ENCODE measurements at places on chromosomes 16 and 17. TPM values are rescaled to one million over a fixed set of nuclear protein-coding genes. Genes with fewer than 3 reads are reported as not detected.

The GSDMA gene
- 0.33 TPM for total RNA-seq

The MAF gene
- 0.39 TPM for total RNA-seq

The NPIPA8 gene
- total RNA-seq = 0.79 TPM

The CHRNB1 gene
- total RNA-seq = 5.7 TPM

The PRAC1 gene
- total RNA-seq = not detected

The LONP2 gene
- total RNA-seq = 48.3 TPM

The ZNF469 gene
- total RNA-seq = 11.8 TPM

The SP2 gene
- 2.4 TPM for total RNA-seq

Data from placental epithelial cell (primary cell).